ENCODE measurements at places on chromosomes 1 and 21.

DNA sequence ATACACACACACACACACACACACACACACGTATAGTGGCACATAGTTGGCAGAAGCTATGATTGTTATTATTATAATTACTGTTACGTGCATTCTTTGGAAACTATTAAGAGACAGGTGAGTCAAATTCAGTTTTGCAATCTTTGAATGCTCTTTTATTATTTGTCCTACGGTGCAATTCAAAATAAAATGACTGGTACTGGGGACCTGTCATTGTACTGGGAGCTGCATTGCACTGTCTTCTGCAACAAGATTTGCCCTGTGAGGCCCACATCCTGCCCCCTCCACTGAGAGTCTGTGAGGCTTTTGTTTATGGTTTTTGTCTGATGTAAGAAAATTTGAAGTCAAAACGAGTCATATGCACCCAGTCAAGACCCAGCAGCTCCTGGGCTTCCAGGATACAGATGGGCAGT is 1.9 kb downstream of the LY9 start:
- no peak for DNase-seq

DNA sequence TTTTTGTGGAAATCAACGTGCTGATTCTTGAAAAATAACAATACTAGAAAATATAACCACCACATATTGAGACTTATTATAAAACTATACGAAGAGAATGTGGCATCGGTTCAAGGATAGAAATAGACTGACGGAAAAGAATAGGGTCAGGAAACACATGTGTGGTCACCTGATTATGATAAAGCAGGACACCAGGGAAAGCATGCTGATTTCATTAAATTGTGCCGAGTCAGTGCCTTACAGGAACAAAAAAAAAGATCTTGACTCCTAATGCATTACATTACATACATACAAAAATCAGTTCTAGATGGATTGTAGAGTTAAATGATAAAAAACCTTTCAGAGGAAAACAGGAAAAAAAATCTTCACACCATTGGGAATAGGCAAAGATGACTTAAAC is 43.5 kb upstream of the SERPINC1 start:
- DNase-seq = no peak

DNA sequence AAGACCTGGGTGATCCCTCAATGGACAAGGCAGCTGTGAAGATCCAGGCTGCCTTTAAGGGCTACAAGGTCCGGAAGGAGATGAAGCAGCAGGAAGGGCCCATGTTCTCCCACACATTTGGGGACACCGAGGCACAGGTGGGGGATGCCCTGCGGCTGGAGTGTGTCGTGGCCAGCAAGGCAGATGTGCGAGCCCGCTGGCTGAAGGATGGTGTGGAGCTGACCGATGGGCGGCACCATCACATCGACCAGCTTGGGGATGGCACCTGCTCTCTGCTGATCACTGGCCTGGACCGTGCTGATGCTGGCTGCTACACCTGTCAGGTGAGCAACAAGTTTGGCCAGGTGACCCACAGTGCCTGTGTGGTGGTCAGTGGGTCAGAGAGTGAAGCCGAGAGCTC is 85.2 kb downstream of the TRIM11 start:
- no peak for DNase-seq

GRCh38 chr21:39097335-39097861 is 85.9 kb downstream of the PSMG1 start:
- DNase-seq = no peak

DNA sequence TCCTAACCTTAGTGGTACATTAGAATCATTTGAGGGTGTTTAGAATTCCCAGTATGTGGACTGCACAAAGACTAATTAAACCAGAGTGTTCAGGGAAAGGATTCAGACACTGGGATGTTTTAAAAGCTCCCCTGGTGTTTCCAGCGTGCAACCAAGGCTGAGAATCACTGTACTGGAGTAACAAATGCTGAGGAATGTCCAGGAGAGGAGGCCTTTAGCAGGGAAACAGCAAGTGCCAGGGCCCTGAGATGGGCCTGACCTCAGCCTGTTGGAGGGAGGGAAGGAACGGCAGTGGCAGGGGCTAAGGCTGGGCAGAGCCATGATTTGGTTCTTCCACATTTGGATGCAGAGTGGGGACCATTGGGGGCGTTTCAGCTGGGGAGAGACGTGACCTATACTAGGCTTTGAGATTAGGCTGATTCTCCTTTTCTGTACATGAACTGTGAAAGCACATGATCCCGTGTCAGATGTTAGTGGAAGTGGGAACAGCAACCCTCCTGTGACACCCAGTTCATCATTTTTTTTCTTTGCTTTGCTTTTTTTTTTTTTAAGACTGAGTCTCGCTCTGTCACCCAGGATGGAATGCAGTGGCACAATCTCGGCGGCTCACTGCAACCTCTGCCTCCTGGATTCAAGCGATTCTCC is 49.3 kb downstream of the KANK4 start:
- no peak for DNase-seq

GRCh38 chr21:45641480-45642035 is 2.0 kb upstream of the PCBP3 start:
- DNase-seq = no peak

DNA sequence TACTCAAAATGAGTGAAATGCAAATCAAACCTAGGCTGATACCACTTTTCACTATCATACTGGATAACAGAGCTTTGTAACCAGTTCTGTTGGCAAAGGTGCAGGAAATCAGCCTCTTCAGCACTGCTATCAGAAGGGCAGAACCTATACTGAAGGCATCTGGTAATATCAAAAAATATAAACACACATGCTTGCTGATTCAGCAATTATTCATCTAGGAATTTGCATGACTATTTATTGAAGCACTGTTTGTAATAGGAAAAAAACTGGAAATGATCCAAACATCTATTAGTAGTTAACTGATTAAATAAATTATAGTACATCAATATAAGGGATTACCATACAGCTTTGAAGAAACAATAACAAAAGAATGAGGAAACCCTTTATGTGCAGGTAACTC is 21.4 kb downstream of the ARHGAP29 start:
- DNase-seq = no peak

DNA sequence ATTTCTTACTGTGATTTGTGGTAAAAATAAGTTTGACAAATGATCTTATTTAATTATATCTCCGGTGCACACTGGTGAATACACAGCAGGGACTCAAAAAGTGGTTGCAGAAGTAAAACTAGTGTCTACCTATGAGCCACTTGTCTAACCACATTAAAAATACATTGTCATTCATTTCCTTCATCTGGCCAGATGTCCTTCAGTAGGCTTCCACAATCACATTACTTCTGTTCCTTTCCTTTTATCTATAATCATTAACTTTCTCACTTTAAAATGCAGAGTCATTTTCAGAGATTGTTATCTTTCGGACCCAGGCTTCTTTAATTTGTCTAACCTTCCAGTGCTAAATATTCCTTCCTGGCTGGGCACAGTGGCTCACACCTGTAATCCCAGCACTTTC is 3.0 kb downstream of the RBBP5 start:
- DNase-seq = no peak

- DNase-seq = no peak
Observed at GRCh38 chr1:114100148-114100547, 53.5 kb downstream of the SYT6 start.

- DNase-seq = no peak
Observed at GRCh38 chr1:56099766-56100265, 479.5 kb downstream of the PLPP3 start.

DNA sequence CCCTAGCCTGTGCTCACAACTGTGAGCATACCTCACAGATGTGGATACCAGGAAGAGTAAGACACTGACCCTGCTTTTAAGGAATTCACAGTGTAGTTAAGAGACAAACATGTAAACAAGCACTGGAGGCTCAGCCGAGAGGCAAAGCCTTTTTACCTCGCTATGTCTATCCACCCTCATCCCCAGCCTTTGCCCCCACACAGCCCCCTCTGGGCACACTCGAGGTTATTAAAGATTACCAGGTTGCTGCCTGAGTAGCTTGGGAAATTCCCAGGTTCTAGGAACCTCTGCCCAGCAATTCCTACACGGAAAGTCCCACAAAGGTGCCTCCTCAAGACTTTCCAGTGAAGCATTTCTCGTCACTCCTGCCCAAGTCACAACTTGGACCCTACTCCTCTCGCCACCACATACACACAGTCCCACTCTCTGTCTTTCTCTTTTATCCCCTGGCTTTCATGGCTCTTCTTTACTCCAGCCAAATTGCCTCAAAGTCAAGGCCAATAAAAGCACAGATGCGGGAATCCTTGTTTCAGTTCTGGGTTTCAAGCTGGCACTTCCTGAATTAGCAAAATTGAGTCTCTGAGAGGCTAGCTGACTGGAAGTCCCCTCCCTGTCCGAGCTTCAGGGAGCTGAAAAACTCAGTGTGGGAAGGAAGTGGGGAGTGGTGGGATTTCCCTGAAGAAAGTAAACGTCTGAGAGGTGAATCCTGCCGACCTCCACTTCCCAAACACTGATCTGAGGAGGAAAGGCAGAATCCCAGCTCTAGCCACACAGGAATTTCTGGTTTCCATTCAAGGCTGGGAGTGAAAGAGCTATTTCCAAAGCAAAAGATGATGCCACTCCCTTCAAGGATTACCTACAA is 7.6 kb downstream of the DENND2D start:
- no peak for DNase-seq

DNA sequence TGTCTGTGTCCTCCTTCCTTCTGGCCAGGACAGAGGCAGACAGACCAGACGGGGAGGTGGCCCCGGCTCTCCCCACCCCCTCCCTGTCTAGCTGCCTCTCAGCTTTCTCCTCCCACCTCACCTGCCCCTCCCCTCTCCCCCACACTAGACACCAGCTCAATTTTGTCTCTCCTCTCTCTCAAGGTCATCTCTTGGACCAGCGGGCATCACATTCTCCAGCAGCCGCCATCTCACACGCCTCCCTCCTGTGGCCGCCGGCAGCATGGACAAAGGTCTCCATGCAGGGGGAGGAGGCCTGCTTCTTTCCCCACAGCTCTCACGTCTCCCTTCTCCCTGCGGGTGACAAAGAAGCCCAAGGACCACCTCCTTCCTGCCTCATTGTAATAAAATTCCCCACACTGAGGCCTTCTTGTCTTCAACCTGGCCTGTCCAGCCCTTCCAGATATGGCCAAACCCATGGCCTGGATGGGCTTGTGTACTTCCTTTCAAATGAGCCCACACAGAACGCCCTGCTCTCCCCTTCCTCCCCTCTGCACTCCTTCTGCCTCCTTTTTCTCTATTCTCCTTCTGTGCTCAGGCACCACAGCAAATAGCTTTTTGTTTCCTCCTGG is 14.6 kb downstream of the OPTC start:
- DNase-seq = no peak

DNA sequence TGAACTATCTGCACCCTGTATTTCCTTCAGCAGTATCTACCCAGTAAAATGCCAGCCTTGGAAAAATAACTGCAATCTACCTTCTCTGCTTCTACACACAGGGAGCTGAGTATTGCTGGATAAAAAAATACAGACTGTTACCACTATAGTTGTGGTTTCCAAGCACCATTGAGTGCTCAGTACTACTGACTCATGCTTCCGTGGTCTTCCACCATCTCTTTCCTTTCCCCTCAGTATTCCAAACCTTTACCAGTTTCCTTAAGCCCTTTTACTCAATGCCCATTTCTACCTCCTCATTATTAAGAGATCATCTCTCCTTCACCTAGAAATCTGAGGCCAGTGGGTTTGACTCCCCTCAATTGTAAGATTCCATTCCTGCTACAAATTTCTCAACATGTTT is 23.8 kb downstream of the GLMN start:
- DNase-seq = no peak

GRCh38 chr1:191260056-191260455 is 782.4 kb upstream of the BRINP3 start:
- DNase-seq = no peak

DNA sequence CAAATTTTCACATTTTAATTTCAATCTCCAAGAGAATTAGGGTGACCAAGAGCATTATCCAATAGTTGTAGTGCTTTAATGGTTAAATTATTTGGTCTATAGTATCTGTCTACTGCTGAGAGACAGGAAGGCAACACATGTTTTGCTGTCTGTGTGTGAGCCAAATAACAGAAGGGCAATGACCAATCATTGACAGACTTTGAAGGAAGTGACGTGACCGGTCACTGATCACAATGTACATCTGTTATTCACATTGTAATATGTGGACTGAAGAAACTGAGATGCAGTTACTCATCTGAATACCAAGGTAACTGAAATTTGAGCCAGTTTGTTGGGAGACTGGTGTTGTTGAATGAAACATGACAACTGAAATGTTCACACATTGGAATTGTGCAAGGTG is 196.7 kb downstream of the LRRC40 start:
- DNase-seq = no peak

- no peak for DNase-seq
Observed at GRCh38 chr21:35075546-35075945, 26.4 kb upstream of the RUNX1 start.

DNA sequence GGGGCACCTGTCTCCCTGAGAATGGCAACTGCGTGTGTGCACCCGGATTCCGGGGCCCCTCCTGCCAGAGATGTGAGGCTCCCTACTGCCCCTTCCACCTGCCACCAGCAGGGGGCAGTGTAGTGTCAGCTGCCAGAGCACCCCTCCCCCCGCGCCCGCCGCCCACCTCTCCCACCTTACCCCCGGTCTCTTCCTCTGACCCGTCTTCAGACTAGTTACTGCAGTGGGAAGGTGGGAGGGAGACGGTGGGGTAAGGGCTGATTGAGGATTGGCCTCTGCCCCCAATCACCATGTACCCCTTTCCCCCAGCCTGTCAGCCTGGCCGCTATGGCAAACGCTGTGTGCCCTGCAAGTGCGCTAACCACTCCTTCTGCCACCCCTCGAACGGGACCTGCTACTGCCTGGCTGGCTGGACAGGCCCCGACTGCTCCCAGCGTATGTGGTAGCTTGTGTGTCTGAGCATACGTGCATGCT is 10.1 kb upstream of the LRRC71 start:
- no peak for DNase-seq

DNA sequence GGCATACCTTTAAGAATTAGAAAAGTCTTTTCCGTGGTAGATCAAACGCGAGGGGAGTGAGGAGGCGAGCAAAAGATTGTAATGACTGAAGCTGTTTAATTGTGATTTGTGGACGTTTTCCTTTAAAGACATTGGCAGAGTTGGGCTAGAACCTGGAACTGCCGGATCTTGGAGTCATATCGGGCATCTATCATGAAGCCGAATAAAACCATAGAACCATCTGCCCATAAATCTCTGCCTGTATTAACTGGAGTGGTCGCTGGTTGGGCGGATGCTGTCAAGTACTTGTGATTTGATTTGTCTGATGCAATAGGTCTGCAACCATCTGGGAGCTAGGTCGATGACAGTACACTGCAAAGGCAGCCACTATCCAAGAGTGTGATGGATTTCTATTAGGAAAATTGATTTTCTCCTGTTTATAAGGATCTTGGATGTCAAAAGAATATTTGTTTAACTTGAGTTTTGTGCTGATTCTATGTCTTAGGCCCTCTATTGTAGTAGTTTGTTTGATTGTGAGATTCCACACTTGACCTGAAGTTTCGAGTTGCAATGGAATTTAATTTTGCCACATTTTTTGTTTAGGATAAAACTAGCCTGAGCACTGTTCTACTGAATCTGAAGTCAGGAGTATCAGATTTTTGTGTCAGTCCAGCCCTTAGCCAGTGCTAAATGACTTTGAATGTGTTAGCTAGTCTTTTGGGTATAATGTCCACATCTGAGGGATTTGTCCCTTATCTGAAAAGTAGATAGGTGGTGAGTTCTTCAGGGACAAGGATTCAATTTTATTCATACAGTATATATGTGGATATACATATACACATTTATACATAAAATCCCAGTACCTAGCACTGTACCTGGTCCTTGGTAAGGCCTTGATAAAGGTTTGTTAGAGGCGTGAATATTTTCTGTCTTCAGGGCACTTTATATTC is 1.2 kb downstream of the SARS1 start:
- no peak for DNase-seq

GRCh38 chr21:45412909-45413611 is 8.1 kb downstream of the COL18A1 start:
- no peak for DNase-seq

Measured in urinary bladder (tissue), 4 donors.